ENCODE measurements at places on chromosomes 12 and 14.

DNA sequence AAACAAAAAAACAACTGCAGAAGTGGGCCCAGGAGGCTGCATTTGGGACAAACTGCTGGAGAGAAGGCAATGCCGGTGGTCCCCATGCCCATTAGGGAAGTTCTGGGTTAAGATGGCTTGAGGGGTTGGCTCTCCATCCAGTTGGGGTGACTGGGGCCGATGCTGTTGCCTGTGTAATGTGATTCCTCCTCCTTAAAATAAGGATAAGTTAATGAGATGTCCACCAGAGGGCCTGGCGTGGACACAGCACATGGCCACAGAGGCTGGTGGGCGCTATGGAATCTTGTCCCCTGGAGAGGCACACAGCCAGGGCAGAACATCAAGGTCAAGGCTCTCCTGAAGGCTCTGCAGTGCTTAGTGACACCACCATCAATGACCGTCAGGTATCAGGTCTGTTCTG, 1.0 kb upstream of the TESC start:
- no peak for DNase-seq

DNA sequence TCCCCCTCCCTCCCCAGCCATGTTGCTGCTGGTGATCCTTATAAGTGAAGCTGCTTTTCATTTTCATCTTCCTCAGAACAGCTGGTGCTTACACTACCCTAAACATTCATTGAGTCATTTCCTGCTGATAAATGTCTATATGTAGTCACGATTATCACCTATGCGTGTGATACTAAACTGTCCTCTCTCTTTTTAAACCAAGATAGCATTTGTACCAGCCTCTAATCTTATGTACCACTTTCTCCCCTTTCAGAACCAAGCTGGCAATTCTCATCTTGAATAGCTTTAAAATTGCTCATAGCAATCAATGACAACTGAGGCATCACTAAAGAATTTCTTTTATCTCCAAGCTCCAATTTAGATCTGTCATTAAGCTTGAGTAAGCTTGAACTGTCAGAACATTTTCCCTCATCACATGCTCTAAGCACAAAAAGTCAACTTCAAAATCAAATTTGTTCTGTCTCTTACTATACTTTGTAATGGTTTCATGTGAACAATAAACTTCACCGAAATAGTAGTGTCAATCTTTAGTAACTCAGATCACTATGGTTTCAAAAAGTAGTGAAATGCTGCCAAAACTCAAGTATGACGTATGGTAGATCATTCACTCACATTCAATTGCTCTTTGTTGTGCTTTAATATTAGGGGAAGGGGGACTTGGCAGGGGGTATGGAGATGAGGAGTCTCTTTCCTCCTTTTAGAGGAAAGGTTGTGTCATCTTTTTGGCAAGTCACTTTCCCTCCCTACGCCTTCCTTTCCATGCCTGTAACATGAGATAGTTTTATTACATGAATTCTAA, 178.1 kb upstream of the NOVA1 start:
- no peak for DNase-seq

DNA sequence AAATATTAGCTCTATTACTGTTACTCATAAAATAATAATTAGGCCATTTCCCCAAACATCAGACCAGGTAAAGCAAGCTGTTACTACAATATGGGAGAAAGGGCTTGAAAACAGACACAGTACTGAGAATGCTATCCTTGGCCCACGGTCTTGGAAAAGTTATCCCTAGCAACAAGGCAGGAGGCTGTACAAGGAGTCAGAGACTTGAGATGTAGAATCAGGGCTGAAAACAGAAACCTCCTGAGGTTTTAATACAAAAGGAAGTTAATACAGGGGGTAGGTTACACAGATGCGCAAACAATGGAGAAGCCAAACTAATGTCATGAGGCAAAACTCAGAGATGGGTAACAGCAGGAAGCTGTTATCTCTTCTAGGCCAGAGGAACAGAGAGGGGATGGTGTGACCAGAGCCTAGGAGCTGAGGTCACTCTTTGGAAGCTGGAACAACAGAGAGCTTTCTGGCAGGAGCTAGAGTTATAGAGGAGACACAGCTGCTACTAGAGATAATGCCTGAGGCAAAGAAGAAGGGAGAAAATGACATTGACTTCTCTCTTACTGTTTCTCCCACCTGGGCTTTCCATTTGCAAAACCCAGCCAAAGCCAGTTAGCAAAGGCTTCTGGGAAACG, 248.8 kb downstream of the SUDS3 start:
- no peak for DNase-seq

- DNase-seq, result no peak
These were observed 499.7 kb downstream of the EGLN3 start for GRCh38 chr14:33451211-33451610.

GRCh38 chr12:69046363-69046762, 113.4 kb upstream of the CPM start:
- DNase-seq, result no peak

DNA sequence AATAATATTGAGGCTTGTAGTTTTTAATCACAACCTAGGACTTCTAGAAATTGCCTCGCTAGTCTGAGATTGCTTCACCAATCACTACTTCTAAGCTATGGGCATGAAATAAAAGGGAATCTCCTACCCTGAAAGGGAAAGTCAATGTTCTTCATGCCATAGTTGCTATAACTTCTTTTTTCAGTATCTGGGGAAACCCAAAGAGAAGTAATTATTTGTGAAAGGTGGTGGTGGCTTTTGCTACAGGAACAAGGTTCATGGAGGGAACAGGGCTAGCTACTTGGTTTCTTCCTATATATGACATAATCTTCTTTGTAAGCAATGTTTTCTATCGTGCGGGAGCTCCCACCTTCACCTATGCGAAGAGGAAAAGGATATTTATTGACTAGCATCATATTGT, 61.6 kb upstream of the DNM1L start:
- DNase-seq, result no peak

- DNase-seq, result no peak
These were observed 41.0 kb upstream of the AMIGO2 start for GRCh38 chr12:47120736-47121135.

DNA sequence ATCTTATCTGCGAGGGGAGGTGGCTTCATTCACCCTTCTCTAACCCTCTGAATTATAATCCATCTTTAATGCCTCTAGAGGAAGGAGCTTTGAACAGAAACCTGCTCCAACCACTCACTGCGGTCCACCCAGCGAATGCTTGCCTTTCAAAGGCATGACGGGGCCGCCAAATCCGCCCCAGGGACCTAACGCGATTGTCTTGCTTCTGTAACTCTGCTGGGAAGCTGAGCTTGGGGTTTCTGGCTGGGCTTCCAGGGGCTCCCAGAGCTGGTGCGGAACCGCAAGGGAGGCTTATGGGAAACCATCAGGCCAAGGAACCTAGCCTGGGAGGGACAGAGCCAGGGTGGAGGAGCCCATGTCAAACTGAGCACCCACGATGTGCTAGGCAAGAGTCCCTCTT, 231.2 kb upstream of the LHX5 start:
- DNase-seq, result no peak

Data from NCI-H2171 (cell line).